Stimulated activated CD8-positive, alpha-beta memory T cell treated with anti-CD3 and anti-CD28 coated beads, Interleukin-7, amount 100 ng/mL, for 4 hours (primary cell): ENCODE measurements at places on chromosomes 5 and 9.

DNA sequence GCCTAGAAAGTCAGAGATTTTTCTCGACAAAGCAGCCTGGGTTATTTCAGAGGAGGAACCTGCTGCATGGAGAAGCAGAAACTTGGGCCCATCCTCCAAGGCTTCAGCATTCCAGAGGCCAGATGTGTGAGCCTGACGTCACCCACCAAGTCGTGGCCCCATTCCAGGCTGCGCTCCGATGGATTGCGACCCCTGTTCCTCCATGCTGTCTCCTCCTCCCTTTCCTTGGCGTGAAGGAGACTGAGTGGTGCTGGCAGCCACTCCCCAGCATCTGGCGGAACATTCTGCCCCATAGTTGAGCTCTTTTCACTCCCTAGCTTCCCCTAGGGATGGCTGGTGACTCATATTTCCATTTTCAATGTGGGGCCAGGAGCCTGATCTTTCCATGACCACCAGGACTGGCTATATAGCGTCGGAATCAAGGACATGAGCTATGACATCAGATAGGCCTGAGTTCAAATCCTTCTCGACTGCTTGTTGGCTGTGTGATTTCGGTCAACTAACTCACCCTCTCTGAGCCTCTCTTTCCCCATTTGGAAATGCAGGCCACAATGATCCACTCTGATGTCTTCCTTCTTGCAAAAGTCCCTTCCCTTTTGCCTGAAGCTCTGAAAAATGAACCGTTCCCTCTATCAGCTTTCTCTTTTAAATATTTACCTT is 24.5 kb upstream of the DUSP1 start:
- no peak for DNase-seq

DNA sequence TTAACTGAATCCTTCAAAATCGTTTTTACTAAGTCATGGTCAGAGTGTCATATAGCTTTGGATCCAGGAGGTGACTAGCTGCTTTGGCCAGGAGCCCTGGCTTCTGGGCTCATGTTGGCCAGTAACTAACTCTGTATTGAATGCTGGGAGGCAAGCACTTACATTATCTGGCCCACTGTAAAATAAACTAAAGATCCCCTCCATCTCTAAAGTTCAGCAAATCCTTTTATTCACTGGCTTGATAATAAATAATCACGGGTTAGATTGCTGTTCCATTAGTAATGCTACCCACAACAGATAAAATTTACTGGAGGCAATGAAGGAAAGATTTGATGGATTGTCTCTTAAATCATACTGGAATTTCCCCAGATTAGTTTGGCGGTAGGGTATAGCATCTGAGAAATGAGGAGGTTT is 382.2 kb upstream of the TLE4 start:
- no peak for DNase-seq

GRCh38 chr9:131734165-131734610 is 5.7 kb downstream of the RAPGEF1 start:
- peak; percentile 26 for DNase-seq

DNA sequence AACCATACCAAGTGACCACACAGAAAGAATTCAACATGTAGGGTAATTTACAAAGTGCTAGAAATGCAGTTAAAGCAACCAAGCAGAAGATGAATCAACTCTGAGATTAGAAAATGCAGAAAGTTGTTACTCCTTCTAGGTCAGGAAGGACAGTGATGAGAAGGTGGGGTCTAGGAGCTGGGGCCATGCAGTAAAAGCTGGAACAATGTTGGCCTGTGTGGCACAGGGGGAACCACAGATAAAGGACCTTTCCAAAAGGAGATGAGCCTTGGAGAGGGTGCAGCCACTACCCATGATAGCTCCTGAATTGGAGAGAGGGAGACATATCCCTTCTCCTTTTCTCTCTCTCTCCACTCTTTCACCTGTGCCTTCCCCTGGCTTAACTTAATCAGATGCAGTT is 2.4 kb upstream of the SCGB3A2 start:
- DNase-seq: no peak

- no peak for DNase-seq
Observed at GRCh38 chr5:55645304-55645703, 66.8 kb downstream of the SLC38A9 start.

DNA sequence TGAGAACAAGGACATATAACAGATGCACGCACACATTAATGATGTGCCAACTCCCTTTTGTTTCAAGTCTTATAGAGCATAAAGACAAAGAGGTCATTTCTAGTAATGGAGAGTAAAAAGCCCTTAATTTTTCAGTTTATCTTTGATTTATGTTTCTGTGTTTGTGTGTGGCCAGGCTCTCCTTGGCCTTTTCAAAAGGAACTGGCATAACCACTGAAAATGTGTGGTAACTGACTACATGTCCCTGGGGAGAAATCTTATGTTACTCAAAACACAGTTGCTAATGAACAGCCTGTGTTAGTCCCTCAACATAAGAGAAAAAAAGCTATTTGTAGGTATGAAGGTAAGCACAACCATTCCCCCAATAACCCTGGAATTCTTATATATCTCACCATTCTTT is 47.6 kb upstream of the SHOC1 start:
- DNase-seq: no peak

DNA sequence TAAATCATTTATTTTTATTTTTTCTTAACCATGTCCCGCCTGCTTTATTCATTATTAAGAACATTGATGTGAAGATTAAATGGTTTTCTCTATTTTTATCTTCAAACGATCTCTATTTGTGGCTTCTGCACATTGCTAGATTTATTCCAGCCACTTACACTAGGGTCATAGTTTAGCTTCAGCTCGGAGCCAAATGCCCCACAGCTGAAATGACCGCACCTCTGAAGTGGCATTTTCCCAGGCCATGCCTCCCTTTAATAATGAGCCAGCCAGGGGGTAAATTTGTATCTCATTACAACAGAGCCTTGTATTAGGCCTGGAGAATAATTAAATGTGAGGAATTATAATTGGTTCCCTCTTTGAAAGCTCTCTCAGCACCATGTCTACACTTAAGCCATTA is 89.4 kb downstream of the DOCK8 start:
- no peak for DNase-seq

DNA sequence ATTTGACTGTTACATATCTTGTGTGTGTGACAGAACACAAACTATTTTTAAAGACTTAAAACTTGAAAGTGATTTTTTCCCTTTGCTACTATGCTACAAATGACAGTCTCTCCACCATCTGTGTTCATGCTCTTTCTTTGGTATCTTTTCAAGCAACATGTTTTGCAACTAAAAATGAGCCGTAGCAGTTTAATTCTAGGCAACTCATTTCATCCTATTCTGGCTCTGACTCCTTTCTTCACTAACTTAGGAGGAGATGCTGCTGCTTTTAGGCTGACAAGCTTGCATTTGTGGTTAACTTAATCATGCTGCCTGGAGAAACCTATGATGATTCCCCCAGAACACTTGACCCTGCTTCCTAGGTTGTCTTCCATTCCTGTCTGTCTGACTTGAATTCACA is 100.6 kb downstream of the HACD4 start:
- no peak for DNase-seq

GRCh38 chr5:173602423-173602822 is 14.0 kb downstream of the BOD1 start:
- no peak for DNase-seq

GRCh38 chr9:589723-590122 is 251.8 kb upstream of the DMRT1 start:
- no peak for DNase-seq

- DNase-seq: no peak
Observed at GRCh38 chr5:108122702-108123101, 259.2 kb downstream of the FBXL17 start.

- no peak for DNase-seq
Observed at GRCh38 chr5:19531374-19531952, 456.5 kb downstream of the CDH18 start.

GRCh38 chr5:178074266-178074952 is 38.9 kb upstream of the N4BP3 start:
- DNase-seq: no peak

GRCh38 chr5:17177501-17178372 is 39.7 kb upstream of the BASP1 start:
- DNase-seq: no peak

DNA sequence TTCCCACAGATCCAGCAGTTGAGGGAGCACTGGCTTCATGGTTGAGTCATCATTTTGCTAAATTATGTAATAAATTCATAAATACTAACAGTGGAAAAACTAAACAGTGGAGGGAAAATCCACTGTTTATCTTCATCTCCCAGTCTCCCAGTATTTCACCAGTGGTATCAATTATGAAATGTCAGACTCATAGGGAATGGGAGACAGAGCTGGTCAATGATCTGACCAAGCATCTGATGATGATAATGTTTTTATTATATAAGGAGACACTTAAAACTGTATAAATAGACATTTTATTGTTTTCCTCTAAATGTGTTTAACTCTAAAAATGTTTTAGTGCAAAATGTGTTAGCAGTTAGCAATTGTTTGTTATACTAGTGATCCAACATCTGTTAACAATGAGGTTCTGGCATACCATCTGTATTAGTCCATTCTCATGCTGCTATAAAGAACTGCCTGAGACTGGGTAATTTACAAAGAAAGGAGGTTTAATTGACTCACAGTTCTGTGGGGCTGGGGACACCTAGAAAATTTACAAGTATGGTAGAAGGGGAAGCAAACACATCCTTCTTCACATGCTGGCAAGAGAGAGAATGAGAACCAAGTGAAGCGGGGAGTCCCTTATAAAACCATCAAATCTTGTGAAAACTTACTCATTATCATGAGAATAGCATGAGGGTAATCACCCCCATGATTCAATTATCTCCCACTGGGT is 11.8 kb upstream of the REEP5 start:
- no peak for DNase-seq

- no peak for DNase-seq
Observed at GRCh38 chr5:33631786-33632185, 191.0 kb downstream of the TARS1 start.

DNA sequence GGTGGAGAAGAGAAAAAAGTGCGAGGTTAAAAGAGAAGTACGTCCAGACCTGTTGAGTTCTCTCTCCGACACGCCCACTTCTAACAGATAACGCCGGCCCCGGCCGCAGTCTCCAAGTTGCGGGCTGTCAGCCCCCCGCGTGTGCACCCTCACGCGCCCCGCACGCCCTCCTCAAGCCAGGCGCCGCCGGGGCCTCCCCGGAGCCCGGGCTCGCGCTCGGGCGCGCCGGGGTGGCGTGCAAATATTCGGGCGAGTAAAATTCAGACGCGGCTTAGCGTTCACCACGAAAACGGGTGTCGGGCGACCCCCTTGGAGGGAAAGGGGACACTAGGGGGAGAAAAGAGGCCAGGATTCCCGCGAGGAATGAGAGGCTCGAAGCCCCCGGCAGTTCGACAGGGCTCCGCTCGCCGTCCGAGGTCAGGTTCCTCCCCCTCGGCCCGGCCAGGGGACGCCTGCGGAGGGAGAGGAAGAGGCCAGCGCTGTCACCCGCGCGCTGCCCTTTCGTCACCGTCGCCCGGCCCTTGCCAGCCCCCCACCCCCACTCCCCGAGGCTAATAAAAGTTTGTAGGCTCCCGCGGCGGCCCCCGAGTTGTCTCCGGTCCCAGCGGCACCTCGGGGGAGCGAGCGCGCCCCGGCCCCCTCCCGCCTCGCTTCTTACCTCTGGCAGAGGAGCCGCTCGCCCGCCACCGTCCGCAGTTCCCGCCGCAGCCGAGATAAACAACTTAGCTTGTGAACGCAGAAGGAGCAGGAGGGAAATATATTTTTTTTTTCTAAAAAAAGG is 743 bp downstream of the NR3C1 start:
- peak; percentile 36 for DNase-seq

DNA sequence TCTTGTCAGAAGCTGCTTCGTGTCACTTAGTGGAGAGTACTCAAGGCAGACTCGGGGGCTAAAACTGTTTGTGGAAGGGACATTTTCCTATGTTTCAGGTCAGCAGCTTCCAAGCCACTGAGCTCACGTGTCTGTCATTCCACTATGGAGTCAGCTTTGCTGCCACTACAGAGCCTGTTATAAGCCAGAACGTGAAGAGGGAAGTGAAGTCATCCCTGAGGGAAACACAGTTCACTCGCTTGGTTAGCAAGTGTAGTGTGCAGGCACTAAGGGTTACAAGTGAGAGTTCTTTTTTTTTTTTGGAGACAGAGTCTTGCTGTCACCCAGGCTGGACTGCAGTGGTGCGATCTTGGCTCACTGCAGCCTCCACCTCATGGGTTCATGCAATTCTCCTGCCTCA is 24.5 kb upstream of the LTC4S start:
- DNase-seq: no peak
